ENCODE measurements at places on chromosomes 13 and 19.

- DNase-seq = no peak
These were observed 13.2 kb downstream of the B3GNT8 start for GRCh38 chr19:41413947-41414346.

DNA sequence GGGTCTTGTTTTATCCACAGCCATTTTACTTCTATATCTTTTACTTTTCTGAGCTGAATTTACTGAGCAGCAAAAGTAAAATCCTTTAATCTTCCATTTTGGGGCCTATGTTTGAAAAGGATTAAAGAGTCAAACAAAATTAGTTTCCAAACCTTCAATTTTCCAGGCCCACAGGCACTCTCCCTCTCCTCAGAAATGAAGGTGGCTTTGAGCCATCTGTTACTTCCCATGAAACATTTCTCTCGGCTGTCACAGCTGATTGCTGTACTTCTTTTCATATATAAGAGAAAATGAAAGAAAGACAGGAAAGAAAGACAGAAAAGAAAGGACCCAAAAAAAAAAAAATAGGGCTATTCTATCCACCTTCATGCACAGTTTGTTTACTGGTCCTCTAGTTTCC is 194.9 kb downstream of the LACC1 start:
- no peak for DNase-seq

DNA sequence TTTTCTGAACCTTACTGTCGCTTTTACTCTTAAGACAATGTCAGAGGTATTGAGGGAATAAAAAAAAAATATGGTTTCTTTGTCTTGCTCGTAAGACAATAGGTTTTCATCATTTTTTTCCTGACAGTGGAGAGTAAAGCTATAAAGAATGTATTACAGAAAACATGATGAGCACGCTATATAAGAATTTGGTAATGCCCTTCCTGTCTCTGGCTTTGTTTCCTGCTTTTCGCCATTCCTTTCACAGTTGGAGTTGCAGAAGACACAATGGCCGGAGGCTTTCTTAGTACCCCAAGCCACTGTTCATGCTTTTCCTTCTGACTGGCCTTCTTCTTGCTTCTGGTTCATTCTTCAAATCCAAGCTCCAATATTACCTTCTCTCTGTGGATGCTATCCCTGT is 101.0 kb upstream of the DACH1 start:
- no peak for DNase-seq

- DNase-seq = no peak
These were observed 16.9 kb downstream of the IZUMO4 start for GRCh38 chr19:2113439-2114211.

GRCh38 chr19:41657157-41657556 is 30.3 kb upstream of the CEACAM4 start:
- no peak for DNase-seq

GRCh38 chr19:29978080-29978479 is 36.0 kb downstream of the URI1 start:
- no peak for DNase-seq
